Renal cortex interstitium (tissue), 15 donors: ENCODE measurements at places on chromosomes 7 and 10.
A peak's percentile ranks its signal among the peaks of the same experiment; 100 is the strongest.

GRCh38 chr10:124270530-124271327, 148.0 kb downstream of the OAT start:
- DNase-seq = no peak

DNA sequence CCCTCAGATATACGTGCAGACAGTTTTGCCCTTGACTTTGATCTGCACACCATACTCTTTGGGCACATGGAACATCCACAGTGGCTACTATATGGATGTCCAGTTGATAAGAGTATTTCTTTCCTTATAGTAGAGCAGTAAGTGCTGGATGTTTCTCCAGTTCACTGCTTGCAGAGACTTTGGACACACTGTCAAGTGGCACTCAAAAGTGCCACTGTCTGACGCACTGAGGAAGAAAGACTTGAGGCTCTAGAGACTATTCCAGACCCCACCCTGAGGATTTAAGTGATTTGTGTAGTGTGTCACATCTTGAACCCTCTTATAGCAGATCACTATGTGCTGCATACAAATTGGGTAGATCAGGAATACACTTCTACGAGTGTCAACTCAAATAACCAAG, 179.1 kb downstream of the GNAI1 start:
- DNase-seq = no peak

- DNase-seq = no peak
Measured at GRCh38 chr10:119784340-119785067, 58.7 kb downstream of the INPP5F start.

GRCh38 chr7:24545215-24545614, 28.0 kb upstream of the PALS2 start:
- no peak for DNase-seq

DNA sequence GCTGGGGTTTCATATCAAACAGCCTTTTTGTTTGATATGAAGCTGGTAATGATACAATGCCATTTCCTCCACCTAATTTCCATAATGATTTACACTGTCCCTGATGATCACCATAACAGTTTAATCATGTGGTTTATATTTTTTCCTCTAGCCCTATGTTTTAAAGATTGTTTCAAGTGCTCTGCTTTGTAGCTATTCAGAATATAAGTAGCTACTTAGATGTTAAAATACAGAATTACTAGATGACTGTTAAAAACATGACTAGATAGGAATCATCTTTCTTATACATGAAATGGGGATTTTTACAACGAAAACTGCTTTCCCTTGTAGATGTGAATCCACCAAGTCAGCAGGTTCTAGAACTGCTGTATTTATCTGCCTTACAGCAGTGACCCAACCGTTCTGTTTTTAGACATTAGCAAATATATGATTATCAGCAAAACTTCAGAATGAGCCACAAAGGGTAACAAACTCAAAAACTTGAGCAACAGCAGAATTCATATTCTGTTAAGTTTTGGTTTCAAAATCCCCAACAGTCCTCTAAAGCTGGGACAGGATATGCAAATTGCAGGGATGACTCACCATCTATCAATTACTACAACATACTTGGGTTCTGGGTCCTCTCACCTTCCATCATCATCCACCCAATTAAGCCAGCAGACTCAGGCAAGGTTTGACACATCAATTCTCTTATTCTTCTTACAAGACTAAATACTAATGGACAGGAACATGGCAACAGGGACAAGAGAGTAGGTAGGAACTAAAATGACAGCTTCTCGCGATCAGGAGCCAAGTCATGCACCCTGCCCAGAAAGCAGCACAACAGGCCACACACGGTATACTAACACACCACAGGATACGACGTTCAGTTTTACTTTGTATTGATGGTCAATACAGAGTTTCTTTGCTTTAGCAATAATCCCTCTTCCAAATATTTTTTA, 83.9 kb downstream of the PIP4K2A start:
- no peak for DNase-seq

GRCh38 chr10:57627642-57628178, 640.0 kb downstream of the IPMK start:
- no peak for DNase-seq

DNA sequence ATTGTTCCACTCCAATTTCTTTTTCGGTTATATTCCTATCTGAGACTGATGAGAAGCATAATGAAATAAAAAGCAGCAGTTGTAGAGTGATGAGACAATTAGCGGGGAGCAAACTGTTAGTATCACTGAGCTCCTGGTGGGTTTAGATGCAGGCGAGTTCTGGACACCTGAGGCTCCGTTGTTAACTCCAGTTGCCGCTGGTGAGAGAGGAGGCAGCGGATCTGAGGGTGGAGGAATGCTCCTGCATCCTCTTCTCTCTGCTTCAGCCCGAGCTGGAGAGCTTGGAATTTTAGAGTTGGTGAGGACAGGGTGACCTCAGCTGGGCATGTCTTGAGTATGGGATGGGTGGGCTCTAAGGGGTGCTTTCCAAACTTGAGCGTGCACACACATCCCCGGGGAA, 31.4 kb downstream of the LRMDA start:
- DNase-seq = no peak

DNA sequence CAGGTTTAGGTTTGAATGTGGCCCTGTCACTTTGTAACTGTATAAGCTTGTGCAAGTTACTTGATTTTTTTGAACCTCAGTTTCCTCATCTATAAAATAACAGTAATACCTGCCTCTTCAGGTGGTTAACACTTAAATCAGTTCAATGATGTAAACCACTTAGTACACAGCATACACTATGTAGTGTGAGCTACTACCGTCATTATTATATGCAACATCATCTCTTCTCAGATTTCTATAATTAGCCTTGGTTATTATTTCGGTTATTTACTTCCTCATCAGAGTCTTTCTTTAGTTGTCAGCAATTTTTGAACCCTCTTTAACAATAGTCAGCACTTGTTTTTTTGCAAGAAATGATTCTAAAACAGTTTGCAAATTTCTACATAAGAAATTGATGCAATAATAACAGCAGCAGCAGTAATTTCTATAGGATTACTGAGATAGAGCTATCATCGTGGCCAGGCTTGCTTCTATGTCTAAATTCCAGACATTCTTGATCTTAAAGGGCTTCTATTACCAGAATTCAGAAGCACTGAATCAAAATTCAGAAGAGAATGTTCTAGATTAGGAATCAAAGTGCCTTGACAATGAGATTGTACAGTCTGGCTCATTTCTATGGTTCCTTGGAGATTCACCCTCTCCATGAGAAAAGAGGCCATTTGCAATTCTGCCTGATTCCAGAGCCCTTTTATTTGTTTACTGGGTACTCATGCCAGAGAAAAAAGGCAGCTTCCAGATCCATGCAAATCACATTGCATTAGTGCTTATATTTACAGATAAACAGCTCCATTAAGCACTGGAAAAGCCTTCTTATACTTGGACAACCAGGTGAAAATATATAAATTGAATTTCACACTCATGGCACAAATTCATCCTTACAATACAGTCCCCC, 25.0 kb upstream of the WDR11 start:
- DNase-seq = no peak

- DNase-seq = no peak
Measured at GRCh38 chr10:30691639-30692015, 62.1 kb upstream of the LYZL2 start.

DNA sequence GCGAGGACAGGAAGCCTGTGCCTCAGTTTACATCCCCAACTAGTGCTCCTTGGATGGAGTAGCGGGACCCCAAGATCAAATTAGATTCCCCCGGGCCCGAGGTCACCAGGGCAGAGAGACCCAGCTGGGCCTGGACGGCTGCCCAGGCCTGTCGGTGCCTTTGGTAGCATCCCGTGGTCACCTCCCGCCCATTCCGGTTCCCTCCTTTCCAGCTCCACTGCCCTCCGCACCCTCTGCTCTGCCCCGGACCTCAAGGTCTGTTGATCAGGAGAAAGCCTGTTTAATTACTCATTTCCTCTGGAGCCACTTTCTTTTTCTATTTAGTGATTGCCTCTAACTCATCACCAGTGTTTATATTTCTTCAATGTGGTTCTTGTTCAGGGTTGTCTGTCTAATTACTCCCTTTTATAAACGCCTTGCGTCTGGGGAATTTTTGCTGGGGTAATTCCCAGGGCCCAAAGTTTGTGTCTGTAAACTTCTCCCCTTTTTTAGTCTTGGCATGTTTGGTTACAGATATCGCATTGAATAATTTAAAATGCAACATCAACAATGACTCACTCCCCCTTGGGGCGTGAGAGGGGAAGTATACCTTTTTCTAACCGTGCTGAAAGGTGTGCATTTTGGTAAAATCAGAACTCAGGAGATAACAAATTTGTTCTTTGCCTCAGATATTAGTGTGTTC, 1.9 kb downstream of the FOXK1 start:
- DNase-seq = no peak

- DNase-seq = no peak
Measured at GRCh38 chr7:74338366-74339108, 49.3 kb downstream of the CLIP2 start.

DNA sequence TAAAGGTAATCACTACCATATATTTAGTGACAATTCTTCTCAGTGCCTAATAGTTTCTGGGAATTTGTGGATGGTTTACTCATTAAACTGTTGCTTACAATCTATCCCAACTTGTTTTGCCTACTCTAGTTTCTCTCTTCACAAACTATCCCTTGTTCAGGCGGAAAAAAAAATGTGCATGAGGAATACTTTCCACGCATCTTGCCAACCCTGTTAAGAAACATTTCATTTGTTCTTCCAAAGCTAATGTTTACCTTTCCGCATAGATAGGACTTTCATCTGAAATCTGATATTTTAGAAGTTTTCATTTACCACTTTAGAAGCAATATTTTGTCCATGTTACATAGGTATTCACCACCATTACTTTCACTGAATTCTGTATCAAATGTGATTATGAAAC, 191.9 kb downstream of the MDFIC start:
- no peak for DNase-seq

DNA sequence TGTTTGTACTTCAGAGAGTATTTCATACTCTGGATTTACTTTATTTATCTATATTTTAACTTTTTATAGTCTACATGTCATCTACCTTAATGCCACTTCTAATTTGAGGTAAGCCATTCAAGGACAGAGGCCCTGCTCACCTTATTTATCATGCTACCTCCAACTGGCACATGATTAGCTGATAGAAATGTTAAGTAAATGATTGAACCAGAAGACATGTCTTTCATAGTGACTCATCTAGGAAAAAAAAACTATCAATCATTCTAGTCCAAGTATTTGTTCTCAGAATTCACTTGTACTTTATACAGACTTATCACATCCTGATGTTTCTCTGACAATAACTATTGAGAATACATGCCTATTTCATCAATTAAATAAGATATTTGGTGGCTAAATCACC, 856.3 kb downstream of the XPNPEP1 start:
- no peak for DNase-seq

GRCh38 chr7:120467676-120468075, 194.7 kb downstream of the KCND2 start:
- DNase-seq = no peak

DNA sequence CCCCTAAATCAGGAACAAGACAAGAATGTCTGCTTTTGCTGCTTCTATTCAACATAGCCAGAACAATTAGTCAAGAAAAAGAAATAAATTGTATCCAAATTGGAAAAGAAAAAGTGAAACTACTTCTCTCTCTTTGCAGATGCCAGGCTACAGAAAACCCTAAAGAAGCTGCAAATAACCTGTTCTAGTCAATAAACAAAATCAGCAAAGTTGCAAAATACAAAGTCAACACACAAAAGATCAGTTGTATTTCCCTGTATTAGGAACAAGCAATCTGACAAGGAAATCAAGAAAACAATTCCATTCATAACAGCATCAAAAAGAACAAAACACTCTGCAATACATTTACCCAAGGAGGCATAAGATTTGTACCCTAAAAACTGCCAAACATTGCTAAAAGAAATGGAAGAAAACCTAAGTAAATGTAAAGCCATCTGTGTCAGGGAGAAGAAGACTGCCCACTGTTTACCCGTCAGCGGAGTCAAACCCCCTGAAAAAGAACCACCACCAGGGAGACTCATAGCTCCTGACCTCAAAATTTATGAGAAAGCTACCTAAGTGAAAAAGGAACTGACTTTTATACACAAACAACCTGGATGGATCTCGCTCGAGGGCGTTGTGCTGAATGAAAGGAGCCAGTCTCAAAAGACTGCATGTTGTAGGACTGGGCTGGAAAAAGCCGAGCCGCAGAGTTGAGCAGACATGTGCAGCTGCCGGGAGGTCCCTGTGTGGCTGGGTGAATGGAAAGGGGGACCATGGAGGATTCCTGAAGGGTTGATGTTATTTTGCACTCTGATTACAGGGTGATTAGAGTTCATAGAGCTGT, 263.1 kb downstream of the MAD1L1 start:
- no peak for DNase-seq

DNA sequence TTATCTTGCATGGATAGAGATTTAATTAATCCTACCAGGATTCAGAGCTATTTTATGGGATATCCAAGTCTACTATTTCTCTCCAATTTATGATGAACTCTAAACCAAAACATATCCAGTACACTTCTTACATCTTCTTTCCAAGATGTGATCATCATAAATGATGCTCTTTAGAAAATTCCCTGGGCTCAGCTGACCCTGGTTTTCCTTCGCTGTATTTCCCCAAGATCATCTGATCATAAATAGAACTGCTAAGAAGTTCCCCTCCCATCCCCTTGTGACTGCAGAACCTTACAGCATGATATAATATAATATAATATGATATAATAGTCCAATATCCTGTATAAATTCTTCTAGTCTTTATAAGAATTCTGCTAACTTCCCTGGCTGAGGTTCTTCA, 114.6 kb upstream of the LYZL2 start:
- no peak for DNase-seq

DNA sequence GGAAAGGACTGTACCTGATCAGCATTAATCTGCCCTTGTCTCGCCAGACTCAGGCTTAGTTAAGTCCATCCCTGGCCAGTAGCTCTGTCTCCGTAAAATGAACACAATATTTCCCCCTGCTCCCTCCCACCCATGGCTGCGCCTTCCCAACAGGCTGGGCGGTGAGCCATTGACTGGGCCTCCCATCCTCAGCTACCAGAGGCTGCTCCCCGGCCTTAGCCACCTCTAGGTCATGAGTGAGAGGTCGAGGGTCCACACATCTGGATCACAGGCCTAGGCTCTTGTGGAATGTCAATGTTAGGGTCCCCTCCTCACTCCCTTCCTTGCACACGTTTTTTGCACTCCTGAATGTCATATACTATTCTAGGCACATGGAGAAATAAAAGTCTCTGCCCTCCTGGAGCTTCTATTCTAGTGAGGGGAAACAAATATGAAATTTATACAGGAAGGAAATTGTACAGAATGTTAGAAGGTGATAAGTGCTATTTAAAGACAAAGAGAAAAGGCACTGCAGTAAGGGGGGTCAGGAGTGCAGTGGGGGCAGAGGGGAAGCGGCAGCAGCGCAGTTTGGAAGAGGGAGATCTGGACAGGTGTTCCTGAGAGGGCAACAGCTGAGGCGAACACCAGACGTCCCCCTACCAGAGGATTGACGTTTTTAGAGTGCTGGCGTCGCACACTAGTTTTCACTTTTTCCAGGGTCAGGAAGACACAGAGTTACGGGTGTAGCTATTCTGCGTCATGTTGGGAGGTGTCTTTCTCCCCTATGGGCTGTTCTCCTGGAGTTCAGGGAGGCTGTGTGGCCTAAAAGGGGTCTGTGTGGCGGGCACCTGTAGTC, 17.2 kb upstream of the EIF5AL1 start:
- no peak for DNase-seq

GRCh38 chr7:28096713-28097112, 83.9 kb downstream of the JAZF1 start:
- peak; percentile 51 for DNase-seq
